Natural killer cell (primary cell): ENCODE measurements at places on chromosomes 3 and 15. TPM values are rescaled to one million over a fixed set of nuclear protein-coding genes. Genes with fewer than 3 reads are reported as not detected.

WDR93 gene
- total RNA-seq: 0.25 TPM

VIPR1 gene
- 2.4 TPM for total RNA-seq

EAF2 gene
- total RNA-seq: 7.4 TPM

TMC3 gene
- total RNA-seq: not detected

DNA sequence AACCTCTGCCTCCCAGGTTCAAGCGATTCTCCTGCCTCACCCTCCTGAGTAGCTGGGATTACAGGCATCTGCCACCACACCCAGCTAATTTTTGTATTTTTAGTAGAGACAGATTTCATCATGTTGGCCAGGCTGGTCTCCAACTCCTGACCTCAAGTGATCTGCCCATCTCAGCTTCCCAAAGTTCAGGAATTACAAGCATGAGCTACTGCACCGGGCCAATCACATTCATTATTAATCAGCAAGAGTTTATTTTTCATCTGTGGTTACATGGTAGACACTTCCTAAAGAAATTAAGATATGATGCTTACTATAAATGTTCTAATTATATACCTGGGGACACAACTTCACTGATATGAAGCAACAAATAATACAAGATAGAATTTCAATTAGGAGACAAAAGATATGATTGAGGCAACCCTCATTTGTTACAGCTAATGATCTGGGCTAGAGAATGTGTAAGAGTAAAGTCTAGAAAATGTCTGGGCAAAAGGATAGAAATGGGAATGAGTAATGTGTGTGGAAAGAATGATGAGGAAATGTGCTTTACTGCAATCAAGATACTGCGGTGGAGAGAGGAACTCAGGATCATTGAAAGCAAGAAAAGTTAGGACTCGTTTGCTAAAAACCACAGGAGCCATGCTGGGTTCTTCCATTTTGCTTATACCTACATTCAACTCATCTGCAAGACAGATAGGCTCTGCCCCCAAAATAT is 366.8 kb downstream of the ZIC1 start:
- H3K27ac ChIP-seq: no peak overlapping the region
- H3K4me1 ChIP-seq: no peaks in the 10 kb centered on the region
- no peak for DNase-seq
- H3K27me3 ChIP-seq: no peaks in the 10 kb centered on the region
- H3K36me3 ChIP-seq: no peaks in the 10 kb centered on the region

DNA sequence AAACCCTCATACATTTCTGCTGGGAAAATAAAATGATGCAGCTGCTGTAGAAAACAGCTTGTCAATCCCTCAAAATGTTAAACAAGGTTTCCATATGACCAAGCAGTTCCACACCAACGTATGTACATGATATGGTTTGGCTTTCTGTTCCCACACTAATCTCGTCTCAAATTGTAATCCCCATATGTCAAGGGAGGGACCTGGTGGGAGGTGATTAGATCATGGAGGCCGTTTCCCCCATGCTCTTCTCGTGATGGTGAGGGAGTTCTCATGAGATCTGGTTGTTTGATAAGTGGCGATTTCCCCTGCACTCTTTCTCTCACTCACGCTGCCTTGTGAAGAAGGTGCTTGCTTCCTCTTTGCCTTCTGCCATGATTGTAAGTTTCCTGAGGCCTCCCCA is 100.6 kb upstream of the SLC24A5 start:
- no peaks in the 10 kb centered on the region for H3K4me1 ChIP-seq
- no peaks in the 10 kb centered on the region for H3K36me3 ChIP-seq
- H3K4me3 ChIP-seq: no peak overlapping the region
- H3K27ac ChIP-seq: no peak overlapping the region
